ENCODE measurements at places on chromosomes 12 and 14.

GRCh38 chr12:30134229-30134628 lies 350.5 kb upstream of the TMTC1 start:
- DNase-seq = peak; percentile 42

GRCh38 chr12:6367065-6367968 lies 8.0 kb downstream of the SCNN1A start:
- peak; percentile 50 for DNase-seq

- peak; percentile 65 for DNase-seq
Observed at GRCh38 chr12:71581206-71581605, 82.4 kb downstream of the ZFC3H1 start.

DNA sequence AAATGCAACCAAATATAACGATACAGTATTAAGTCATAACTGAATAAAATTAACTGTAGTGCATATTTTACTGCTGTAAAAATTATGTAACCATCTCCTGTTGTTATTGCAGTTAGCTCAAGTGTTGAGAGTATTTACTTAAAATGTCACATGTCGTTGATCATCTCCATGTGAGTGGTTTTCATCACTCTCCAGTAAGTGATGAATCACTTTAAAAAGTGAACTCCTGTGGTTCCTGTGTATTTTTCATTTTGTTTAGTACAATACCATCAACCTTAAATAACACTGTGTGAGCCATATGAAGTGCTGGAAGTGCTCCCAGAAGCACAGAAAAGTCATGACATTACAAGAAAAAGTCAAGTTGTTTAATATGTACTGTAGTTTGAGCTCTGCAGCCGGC lies 104.7 kb upstream of the SLCO1B1 start:
- DNase-seq = no peak

- no peak for DNase-seq
Observed at GRCh38 chr12:70842136-70842535, 78.4 kb downstream of the PTPRR start.

DNA sequence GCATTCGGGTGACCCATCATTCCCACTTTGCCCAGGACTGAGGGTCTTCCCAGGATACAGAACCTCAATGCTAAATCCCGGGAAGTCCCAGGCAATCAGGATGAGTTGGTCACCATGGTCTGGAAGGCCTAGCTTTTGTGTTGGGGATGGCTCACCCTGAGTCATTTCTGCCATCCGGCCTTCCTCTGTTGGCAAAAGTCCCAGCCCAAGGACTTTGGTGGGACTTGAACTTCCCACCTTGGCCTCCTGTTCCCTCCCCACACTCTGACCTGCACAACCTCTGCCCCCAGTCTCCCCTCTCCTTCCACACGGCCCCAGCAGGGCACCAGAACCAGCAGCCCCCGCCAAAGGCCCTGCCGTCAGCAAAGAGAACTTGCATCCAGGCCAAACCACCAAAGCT lies 24.6 kb upstream of the NCOR2 start:
- peak; percentile 71 for DNase-seq

DNA sequence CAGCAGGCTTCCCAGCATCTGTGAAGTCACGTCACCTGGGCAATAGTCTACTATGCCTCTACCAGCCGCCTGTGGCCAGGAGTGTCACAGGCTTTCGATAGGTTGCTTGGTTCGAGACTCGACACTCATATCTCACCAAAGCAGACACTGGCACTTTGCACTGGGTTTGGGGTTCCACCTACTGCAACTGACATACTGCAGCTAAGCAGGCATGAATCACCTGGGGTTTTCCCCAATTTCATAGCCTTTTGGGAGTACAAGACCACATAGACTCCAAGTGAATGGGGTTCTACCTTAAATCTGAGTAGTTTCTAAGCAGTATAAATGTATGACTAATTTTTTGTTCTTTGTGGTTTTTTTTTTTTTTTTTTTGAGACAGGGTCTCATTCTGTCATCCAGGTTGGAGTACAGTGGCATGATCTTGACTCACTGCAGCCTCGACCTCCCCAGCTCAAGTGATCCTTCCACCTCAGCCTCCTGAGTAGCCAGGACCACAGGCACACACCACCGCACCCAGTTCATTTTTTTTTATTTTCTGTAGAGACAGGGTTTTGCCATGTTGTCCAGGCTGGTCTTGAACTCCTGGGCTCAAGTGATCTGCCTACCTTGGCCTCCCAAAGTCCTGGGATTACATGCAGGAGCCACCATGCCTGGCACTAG lies 32.1 kb downstream of the DMAC2L start:
- DNase-seq = peak; percentile 37

DNA sequence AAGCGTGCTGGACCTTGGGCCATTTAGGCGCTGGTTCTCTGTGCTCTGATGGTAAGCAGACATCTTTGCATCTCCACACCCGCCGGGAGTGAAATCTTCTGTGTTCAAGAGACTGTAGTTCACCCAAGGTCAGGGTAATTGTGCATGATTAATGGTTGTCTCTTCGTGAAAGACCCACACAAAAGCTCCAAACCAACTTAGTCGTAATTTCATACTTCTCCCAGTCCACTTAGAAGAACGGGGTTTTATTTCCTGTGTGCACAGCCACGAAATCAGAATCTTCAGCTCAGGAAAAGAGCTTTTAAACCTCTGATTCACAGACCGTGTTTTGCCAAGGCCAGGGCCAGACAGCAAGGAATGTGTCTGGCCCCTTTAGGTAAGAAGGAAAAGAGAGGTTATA lies 640.9 kb downstream of the MED13L start:
- DNase-seq = no peak

DNA sequence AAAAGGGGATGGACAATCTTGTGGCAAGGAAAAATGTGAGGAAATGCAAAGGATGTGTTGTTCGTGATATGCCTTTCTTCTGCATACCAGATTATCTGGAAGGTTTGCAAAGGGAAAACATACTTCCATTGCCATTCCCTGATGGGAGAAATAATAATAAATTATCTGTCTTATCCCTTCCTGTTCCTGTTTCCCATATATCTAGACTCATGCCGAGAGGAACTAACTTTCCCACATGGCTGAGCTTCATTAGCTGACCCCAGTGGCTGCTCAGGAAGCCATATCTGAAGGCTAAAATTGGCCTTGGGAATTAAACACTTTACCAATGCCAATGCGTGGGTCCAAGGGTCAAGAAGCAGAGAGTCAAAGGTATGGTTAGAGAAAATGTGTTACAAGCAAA lies 439.8 kb downstream of the MDGA2 start:
- DNase-seq = no peak

- no peak for DNase-seq
Observed at GRCh38 chr12:174124-174523, 39.8 kb downstream of the SLC6A12 start.

GRCh38 chr12:108616941-108617858 lies 16.5 kb downstream of the SELPLG start:
- DNase-seq = no peak

DNA sequence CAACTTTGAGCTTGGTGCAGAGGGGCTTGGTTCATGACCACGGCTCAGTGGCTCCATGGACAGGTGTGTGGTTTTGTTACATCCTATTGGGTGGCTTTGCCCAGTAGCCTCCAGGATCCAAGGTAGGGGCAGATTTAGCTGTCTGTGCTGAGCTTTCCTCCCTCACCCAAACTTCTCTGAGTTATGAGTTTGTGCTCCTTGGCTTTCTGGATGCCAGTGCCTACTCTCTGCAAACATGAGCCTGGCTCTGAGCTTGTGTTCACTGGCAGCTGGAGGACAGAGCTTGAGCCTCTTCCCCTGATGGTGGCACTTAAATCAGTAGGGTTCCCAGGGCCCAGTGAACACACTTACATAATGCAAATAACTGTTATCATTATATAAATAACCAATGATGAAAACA lies 45.3 kb upstream of the HECTD1 start:
- no peak for DNase-seq

DNA sequence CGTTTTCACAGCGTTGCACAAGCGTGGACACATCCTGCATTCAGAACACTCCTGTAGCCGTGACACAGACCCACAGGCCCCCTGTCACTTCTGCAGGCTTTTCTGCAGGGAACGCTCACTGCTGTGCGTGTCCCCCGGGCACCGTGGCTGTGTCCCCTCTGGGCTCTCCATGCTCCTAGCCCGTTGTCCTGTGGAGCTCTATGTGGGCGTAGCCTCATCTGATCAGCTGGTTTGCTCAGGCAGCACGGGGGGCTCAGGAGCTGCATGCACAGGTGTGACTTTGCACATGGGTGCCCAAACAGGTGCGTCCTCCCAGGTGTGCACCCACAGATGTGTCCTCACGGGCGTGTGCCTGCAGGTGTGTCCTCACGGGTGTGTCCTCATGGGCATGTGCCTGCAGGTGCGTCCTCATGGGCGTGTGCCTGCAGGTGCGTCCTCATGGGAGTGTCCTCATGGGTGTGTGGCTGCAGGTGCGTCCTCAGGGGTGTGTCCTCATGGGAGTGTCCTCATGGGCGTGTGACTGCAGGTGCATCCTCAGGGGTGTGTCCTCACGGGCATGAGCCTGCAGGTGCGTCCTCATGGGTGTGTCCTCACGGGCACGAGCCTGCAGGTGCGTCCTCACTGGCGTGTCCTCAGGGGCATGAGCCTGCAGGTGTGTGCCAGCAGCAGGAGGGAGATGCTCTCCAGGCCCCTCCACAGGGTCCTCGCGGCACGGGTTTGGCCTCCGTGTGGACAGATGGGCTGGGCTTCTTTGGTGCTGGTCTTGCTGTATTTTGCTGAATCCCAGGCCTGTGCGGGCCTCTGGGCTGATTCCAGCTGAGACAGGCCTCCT lies 17.5 kb downstream of the MTA1 start:
- no peak for DNase-seq

GRCh38 chr14:99522457-99522891 lies 41.3 kb downstream of the CCNK start:
- peak; percentile 60 for DNase-seq

DNA sequence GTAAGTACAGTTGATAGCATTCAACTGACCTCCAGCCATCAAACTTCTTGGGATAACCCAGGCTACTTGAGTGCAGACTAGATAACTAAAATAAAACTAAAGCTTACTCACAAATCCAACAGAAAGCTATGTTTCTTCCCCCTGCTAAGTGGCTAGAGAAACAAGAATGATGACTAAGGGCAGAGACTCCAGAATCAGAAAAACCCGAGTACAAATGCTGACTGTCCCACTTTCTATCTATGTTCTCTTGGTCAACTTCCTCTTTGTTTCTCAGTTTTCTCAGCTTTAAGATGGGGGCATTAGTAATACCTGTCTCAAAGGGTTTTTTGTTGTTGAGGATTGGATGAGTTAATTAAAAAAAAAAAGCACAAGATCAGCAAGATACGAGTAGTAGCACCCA lies 6.1 kb upstream of the NUAK1 start:
- DNase-seq = no peak

GRCh38 chr12:74551291-74551690 lies 13.7 kb downstream of the ATXN7L3B start:
- no peak for DNase-seq

DNA sequence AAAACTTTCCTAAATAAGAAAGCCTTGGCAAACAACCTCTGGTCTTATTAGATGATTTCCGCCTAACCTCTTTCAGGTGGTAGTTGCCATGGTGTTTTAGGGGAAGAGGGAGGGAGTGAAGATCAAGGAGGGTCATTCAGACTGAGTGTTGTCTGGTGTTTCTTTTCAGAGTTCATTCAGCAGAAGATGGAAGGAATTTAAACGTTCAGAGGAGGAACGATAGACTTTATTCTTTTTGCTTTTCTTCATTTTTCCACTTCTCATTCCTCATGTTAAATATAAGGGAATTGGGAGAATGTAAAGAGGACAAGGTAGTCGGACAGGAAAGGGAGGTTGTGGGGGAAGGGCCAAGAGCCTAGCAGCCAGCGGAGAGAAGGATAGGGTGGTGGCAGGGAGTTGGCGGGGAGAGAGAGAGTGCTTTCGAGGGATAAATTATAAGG lies 17.4 kb upstream of the SALL2 start:
- DNase-seq = no peak

DNA sequence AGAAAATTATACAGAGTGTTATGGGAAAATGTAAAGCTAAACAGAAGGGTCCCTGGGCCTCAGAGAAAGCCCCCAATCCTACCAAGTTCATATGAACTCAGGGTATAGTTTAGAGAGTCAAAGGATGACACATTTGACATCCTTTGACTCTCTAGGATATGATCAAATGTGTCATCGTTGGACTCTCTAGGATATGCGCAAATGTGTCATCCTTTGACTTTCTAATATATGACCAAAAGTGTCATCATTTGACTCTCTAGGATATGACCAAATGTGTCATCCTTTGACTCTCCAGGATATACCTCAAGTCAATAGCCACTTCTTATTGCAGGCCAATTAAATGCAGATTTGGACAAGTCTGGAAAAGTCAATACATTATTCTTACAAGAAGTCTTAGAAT lies 204.8 kb upstream of the IGF1 start:
- DNase-seq = no peak

- DNase-seq = no peak
Observed at GRCh38 chr14:75267141-75267721, 11.4 kb upstream of the FOS start.

DNA sequence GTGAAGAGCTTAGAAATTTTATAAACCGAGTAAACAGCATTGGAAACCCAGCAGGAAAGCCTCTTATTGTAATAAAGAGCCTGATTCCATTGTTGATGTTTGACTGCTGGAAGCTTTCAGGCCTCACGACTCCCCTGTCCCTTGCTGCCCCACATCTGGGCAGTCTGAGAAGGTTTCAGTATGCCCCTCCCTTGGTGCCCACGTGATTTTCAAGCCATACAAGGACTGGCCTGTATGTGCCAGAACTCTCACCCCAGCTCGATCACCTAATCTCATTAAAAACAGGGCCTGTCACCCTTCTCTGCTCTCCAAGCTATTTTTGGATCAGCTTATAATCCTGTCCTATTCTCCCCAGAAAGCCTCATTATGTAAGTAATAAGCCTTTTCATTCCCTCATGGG lies 7.5 kb upstream of the PYROXD1 start:
- no peak for DNase-seq

GRCh38 chr12:75599061-75599460 lies 87.7 kb upstream of the KRR1 start:
- no peak for DNase-seq

- peak; percentile 37 for DNase-seq
Observed at GRCh38 chr12:89733579-89734201, 25.1 kb upstream of the ATP2B1 start.

DNA sequence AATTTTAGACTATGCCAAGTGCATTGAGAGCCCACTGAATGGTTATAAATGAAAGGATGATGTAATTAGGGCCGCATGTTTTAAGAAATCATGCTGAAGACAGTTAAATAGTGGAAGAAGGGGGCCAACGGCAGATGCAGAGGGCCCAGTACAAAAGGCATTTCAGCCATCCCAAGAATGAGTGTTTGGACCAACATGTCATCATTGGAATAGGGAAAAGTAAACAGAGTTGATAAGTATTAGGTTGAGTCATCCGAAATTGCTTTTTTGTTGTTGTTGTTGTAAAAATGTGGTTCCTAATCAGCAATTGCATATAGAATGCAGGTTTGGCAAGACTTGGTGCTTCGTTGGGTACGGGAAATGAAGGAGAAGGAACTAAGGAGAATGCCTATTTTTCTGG lies 29.5 kb downstream of the BMP4 start:
- DNase-seq = peak; percentile 53

GRCh38 chr12:132423820-132424645 lies 65.9 kb upstream of the FBRSL1 start:
- DNase-seq = no peak

GRCh38 chr12:80195737-80196136 lies 96.4 kb downstream of the OTOGL start:
- DNase-seq = no peak

GRCh38 chr12:42946871-42947381 lies 357.4 kb upstream of the PRICKLE1 start:
- no peak for DNase-seq

All from urothelium cell line (cell line).